Omental fat pad (tissue), 4 donors: ENCODE measurements at places on chromosomes 5 and 9. TPM values are rescaled to one million over a fixed set of nuclear protein-coding genes. Genes with fewer than 3 reads are reported as not detected.
A peak's percentile ranks its signal among the peaks of the same experiment; 100 is the strongest.

- no peak for DNase-seq
Measured at GRCh38 chr5:125484272-125484741, 737.9 kb upstream of the ZNF608 start.

DNA sequence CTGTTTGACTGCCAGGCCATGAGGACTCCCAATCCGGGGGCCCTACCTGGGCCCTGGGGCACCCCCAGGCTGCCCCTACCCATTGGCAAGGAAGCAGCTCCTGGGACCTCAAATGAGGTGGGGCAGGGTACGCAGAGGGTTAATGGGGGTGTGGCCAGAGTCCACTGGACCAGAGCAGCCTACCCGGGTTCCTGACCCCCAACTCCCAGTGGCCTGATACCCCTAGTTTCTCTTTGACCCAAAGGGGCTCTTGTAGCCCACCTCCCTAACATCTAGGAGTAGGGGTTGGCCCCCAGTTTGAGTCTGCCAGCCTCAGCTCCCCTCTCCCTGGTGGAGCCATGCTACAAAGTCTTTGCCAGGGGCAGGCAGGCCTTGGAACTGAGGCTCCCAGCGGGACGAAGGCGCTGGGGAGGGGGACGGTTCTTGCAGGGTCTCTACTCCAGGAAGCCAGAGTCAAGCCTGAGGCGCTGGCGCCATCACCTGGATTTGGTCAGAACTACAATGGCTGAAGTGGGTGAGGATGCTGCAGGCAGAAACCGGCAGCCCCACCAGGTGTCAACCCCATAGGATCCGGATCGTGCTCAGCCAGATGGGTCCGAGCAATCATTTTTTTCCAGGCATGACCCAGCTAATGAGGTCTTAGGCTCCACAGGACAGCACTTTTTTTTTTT lies 8.4 kb upstream of the CERCAM start:
- DNase-seq, result peak; percentile 33

DNA sequence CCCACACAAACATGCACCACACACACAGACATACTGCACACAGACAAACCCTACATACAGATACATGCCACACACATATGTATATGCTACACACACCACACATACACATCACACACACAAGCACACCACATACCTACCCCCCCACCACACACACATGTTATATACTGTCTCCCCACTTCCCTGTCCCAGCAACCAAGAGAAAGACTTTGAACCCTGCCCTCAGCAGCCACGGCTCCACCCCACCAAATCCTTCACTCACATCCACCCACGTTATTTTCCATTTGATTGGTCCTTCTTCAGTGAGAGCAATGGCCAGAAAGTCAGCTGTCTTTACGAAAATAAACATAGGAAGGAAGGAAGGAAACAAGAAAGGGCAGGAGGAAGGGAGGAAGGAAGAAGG lies 479.8 kb downstream of the DIRAS2 start:
- DNase-seq, result no peak

DNA sequence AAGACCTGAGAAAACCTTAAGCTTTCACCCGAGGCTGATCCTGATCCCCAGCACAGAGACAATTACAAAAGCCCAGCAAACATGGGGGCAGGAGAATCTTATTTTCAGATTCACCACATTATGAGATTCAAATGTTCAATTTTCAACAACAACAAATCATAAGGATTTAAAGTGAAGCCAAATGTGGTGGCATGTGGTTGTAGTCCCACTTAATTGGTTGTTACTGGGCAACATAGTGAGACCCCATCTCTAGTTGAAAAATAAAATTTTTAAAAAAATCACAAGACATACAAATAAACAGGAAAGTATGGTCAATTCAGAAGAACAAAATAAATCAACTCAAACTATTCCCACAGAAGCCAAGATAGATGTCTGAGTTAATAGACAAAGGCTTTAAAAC lies 3.9 kb upstream of the RABGAP1 start:
- DNase-seq, result no peak

- no peak for DNase-seq
Measured at GRCh38 chr5:88553136-88553875, 284.7 kb upstream of the TMEM161B start.

- no peak for DNase-seq
Measured at GRCh38 chr9:7103367-7103766, 345.6 kb downstream of the KDM4C start.

DNA sequence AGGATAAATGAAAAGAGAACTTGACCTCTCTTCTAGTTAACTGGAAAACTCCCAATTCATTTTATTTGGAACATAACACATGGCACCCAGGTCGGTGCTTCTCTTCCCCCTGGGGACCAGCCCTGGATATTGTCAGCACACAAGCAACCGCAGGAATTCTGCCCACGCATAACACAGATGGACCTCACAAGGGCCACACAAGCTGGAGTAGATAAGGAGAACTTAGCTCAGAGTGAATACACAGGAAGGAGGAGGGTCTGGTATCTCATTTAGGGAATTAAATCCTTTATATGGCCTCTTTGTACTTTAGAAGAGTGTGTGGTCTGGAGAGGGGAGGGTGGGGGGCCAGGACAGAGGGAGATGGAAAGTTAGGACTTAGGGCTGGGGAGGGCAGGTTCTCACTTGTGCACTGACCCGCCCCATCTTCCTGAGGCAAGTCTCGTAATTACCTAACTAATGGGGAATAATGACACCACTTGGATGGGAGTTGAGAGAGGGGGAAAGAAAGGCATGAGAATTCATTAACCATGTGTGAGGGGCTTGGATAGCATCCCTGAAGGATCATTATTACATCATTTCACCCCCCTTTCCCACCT lies 341.2 kb upstream of the WWC1 start:
- no peak for DNase-seq

GRCh38 chr5:135482381-135482933 lies 30.3 kb upstream of the TIFAB start:
- DNase-seq, result no peak

DNA sequence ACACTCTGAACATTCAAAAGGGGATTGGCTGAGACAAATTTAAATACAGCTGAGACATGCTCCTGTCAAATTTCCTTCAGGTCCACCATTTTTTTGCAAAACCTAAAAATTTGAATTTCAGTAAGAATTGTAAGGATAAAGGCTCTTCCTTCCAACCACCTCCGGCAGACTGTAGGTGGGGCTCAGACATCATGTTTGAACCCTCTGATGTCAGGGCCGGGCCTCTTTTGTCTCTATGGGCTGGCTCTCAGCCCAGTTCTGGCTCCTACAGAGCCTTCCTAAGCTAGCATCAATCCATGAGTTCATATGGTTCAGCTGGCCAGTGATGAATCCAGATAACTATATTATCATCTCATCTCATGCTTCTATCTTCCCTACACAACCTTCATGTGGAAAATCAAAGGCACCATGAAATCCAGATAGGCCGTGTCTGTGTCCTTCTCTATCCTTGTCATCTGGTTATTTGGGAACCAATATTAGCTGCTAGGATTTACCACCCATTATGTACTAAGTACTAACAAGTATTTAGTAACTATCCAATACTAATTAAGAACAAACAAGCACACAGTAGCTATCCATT lies 44.2 kb downstream of the NIPSNAP3B start:
- no peak for DNase-seq

DNA sequence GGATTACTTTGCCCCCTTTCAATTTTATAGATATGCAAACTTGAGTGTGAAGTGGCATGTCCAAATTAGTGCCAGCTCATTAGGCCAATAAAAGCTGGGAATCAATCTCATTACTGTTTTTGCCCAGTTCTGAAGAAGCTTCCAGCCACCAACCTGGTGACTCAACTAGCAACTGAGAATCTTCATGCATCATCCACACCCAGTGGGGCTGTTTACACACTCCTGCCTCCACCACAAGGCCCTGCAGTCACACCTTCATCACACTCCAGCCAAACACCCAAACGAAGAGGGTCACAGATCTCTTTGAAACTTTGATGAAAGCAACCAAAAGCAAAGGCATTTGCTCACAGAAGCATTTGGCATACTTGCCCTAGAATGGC lies 41.3 kb upstream of the S1PR3 start:
- DNase-seq, result no peak

DNA sequence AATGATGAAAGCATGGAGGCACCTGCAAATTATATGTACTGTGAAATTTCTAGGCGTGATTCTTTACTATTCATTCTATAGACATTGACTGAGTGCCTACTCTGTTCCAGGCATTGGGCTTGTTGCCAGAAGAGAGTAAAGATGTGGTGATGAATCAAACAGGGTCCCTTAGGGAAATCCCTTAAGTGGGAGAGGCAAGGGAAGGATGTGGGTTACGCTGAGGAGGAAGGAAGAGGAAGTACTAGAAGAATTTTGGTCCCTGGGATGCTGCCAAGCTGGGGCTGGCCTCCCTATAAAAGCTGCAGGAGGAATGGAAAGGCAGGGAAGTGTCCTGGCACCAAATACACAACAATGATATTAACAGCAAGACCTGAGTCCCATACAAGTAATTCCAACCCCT lies 76.7 kb upstream of the SPOCK1 start:
- no peak for DNase-seq

GRCh38 chr5:144481861-144482260 lies 311.2 kb downstream of the KCTD16 start:
- DNase-seq, result no peak

- no peak for DNase-seq
Measured at GRCh38 chr9:116048081-116048480, 105.5 kb upstream of the PAPPA start.

DNA sequence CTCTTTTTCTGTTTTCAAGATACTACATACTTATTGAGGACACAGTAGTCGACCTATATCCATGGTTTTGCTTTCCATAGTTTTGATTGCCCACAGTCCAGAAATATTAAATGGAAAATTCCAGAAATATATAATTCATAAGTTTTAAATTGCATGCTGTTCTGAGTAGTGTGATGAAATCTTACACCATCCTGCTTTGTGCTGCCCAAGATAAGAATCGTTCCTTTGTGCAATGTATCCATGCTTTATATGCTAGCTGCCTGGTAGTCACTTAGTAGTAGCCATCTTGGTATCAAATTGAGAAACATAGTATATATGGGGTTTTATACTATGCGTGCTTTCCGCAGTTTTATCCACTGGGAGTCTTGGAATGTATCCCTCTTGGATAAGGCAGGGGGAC lies 59.0 kb downstream of the CWC27 start:
- no peak for DNase-seq

- no peak for DNase-seq
Measured at GRCh38 chr9:135980926-135981630, 19.9 kb upstream of the UBAC1 start.

GRCh38 chr5:163439092-163439425 lies 1.7 kb downstream of the CCNG1 start:
- DNase-seq, result no peak

DNA sequence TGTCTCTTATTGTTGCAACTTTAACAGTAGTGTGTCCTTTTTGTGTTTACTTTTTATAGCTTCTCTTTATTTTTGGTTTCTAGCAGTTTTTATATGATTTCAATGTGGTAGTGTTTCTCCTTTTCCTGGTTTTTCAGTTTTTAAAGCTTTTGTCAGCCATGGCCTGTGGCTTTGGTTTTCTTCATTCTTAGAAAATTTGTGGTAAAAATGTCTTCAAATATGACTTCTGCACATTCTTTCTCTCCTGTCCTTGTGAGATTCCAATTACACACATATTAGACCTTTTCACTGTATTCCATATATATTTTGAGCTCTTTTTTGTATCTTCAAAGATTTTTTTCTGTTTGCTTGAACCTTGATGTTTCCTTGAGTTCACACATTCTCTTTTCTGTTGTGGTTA lies 180.5 kb downstream of the CNTLN start:
- no peak for DNase-seq

DNA sequence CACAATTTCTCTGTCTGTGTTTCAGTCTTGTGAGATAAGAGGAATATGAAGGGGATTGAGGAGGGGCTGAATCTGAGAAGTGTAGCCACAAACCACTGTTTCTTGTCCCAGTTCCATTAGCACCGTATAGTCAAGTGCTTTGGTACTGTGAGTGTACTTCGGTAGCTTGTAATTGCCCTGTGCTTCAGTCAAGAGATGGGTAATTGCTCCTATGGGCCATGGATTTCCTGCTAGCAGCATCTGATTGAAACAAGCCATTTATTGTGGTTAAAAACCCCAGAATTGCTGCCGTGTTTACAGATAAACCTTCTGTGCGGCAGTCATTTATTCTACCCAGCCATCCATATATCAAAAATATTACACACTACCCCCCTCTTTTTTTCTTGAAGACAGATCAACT lies 98.6 kb downstream of the MAT2B start:
- no peak for DNase-seq

The BOD1 gene
- total RNA-seq, result 52.9 TPM

The ERBIN gene
- 64.8 TPM for total RNA-seq

The TUT7 gene
- total RNA-seq, result 55.8 TPM

The TARS1 gene
- 42.1 TPM for total RNA-seq

The MRPL36 gene
- 16.1 TPM for total RNA-seq

The GSN gene
- 6,734 TPM for total RNA-seq

The PCDHB13 gene
- 3.6 TPM for total RNA-seq
